ENCODE measurements at places on chromosomes 3 and 15.

- DNase-seq, result no peak
Observed at GRCh38 chr3:134883697-134884385, 88.8 kb downstream of the EPHB1 start.

GRCh38 chr15:25464784-25465183 is 26.0 kb upstream of the UBE3A start:
- DNase-seq, result peak; percentile 14

GRCh38 chr15:66803182-66803729 is 101.2 kb downstream of the SMAD6 start:
- DNase-seq, result peak; percentile 55

DNA sequence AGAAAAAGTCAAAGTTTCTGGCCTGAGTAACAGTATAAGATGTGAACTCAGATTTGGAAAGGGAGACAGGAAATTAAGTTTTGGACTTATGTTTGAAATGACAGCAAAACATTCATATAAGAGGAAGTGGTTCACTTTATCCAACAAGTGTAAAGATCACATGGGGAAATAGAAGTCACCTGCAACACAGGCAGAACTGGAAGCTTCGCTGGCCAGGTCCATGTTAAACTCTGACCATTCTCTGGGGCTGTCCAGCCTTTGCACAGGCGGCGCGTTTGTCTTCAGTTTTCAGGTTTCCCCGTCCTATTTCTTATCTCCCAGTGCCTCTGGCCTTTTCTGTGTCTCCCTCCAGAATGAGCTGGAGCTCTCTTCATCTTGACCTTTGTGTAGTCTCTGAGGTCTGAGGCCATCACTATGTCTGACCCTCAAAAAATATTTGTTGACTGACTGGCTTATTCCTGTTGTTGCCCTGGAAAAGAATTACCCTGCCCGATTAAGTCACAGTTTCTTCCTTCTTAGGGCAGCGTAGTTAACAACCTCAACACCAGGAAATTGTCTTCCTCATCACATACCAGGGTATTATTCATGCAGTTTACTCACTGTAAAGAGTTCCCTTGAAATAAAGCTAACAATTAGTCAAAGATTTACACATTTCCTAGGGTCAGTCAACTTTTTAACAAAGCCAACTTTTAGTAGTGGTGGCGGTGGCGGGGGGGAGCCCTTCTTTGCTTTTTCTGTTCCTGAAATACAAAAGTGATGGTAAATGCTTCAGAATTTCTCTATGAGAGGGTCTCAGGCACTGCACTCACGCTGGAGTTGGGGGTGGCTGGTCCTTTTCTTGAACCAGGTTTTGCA is 959 bp upstream of the RASA2 start:
- peak; percentile 38 for DNase-seq

DNA sequence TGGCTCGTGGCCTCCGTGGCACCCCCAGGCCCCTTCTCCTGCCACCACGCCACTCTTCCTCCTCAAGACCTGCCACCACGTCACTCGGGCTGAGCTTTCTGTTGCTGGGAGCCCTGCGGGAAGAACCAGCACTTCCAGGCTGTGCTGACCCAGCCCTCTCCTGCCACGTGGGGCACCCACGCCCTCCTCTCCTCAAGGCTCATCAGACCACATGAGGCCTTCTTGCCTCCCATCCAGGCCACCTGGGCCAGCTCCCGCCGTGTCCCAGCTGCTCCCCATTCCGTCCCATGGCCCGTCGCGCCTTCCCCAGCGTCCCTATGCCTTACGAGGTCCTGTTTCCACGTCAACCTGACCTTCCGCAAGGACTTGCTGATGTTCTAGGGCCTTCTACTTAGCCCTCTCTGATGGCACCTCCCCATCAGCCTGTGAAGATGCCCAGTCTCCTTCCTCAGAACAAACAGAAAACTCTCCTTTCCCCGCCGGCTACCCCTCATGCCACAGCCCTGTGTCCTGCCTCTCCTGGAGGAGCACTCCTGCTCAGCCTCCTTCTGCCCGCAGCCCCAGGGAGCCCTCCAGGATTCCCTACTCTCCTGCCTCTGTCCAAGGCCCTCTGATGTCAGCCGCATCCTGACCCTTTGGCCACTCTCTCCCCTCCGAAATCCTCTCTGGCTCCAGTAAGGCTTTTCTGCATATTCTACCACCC is 71.1 kb upstream of the BLM start:
- DNase-seq, result no peak

All from MV-4-11 (cell line).